Activated CD8-positive, alpha-beta T cell treated with anti-CD3 and anti-CD28 coated beads for 36 hours (primary cell): ENCODE measurements at places on chromosomes 13 and 19. TPM values are rescaled to one million over a fixed set of nuclear protein-coding genes. Genes with fewer than 3 reads are reported as not detected.
A peak's percentile ranks its signal among the peaks of the same experiment; 100 is the strongest.

- peaks cover 5% of the 10 kb centered on the region for H3K27me3 ChIP-seq
- H3K27ac ChIP-seq, result no peak overlapping the region
- no peak overlapping the region for H3K4me3 ChIP-seq
- no peak for DNase-seq
- H3K36me3 ChIP-seq, result no peaks in the 10 kb centered on the region
- peaks cover 13% of the 10 kb centered on the region for H3K4me1 ChIP-seq
Measured at GRCh38 chr19:50514346-50515167, 844 bp upstream of the ASPDH start.

DNA sequence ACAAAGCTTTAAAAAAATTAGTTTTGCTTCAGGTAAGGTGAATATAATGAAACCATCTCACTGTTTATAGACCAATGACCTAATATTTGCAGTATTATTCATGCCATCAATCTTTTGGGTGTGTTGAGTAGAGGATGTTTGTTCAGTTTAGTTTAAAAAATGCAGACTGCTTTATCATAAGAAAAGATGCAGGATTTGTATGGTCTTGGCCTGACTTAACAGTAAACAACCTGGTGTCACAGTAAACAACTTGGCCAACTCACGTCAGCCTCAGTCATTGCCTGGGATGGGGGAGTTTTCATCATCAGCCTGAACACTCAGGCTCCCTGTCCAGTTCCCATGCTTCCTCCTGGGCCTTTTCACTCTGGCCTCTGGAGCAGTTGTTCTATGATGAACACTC is 55.1 kb downstream of the LMO7 start:
- H3K36me3 ChIP-seq, result no peaks in the 10 kb centered on the region
- H3K4me1 ChIP-seq, result peaks cover 4% of the 10 kb centered on the region
- H3K27me3 ChIP-seq, result no peaks in the 10 kb centered on the region
- no peak for DNase-seq
- H3K27ac ChIP-seq, result no peak overlapping the region

DNA sequence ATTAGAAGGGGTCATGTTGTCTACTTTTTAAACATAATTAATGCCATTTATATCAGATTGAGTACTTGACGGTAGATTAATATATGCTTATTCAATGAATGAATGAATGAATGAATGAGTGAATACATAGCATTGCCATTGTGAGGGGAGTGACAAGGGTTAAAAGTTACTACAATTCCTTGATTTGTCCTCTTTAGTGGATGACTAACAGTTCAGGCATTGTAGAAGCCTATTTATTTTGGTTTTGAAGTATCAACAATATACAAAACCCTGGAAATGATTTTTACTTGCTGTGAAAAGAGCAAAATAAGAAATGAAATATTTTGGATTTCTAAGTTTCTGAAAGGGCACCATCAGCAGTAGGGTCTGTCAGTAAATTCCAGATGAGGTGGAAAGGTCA is 122.7 kb downstream of the CYSLTR2 start:
- H3K4me3 ChIP-seq, result no peak overlapping the region
- H3K36me3 ChIP-seq, result no peaks in the 10 kb centered on the region
- no peak overlapping the region for H3K27ac ChIP-seq
- no peaks in the 10 kb centered on the region for H3K4me1 ChIP-seq
- DNase-seq, result no peak

DNA sequence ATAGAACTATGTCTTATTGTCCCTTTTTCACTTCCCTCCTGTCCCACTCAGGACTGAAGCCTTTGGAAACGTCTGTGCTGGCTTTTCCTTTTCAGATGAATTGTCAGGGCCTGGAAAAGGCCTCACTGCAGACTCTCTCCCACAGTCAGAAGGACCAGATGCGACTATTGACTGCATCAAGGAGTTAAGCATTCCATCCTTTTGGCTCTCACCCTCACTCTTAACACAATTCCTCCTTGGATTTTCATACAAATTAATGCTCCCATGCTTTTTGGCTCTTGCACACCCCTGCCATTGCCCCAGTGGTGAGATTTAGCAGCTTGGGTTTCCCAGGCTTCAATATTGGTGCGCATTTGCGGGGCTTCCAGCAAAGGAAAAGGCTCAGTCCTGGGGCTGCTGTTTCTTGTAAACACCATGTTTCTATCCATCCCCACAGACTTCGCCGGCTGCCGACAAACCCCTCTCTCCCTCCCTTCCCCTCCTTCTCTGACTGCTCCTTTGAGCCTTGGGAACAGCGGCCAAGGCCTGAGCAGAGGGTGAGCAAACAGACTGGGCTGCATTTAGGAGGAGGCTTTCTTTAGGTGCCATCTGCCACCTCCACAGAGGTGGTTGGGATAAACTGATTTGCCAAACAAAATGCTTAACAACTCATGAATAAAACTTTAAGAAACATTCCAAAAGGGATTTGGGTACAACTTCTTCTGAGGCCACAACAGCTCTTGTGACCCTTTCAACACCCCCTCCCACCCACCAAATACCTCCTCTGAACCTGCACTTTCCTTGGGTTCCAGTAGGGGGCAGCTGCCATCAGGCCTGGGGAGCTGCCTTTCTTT is 48.6 kb upstream of the PCDH8 start:
- H3K4me1 ChIP-seq, result no peaks in the 10 kb centered on the region
- peak; percentile 22 for DNase-seq
- H3K27me3 ChIP-seq, result no peaks in the 10 kb centered on the region

DNA sequence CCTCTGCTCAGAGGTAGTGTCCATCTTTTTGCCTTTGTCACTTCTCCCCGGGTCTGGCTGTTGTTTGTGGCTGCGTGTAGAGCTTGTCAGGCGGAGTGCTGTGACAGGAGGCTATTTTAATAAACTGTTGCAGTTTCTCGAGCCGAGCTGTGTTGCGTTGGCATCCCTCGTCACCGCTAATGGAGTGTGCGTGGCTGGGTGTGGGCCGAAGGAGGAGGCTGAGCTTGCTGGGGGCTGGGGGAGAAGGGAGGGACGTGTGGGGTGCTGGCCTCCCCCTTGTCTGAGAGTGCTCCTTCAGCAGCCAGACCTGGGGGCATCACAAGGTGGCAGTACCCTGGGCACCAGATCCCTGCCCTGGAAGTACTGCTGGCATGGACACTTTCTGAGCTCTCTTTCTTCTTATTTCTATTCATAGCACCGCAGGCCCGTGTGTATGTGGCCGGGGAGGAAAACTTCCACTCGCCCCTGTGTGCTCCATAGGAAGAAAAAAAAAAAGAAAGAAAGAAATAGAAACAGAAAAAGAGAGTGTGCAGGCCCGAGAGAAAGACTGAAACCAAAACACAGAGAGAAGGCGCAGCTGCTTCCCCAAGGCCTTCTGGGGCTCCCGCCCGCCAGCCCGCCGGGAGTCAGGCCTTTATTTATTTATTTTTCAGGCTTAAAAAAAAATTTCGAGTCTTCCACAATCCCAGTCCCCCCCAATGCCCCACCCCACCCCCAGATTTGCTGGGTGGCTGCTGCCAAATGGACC is 27.0 kb downstream of the NFIX start:
- no peak overlapping the region for H3K4me3 ChIP-seq
- DNase-seq, result no peak
- H3K27me3 ChIP-seq, result peaks cover 26% of the 10 kb centered on the region
- peaks cover 4% of the 10 kb centered on the region for H3K36me3 ChIP-seq

DNA sequence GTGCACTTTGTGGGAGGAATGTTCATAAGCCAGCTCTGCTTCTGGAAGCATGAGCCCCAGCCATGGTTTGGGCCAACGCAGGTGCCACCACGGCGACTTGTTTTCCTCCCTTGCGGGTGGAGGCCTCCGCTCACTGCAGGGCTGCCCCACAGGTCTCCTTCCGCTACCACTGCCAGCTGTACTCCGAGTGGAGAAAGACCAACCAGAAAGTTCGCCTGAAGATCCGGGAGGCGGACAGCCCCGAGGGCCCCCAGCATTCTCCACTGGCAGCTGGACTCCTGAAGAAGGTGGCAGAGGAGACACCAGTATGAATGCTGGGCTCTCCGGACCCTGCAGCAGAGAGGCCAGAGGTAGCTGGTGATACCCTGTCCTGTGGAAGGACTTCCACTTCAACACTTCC is 6.5 kb upstream of the HNRNPM start:
- no peaks in the 10 kb centered on the region for H3K36me3 ChIP-seq
- H3K4me3 ChIP-seq, result no peak overlapping the region
- no peak for DNase-seq
- H3K27ac ChIP-seq, result no peak overlapping the region
- H3K27me3 ChIP-seq, result no peaks in the 10 kb centered on the region

DNA sequence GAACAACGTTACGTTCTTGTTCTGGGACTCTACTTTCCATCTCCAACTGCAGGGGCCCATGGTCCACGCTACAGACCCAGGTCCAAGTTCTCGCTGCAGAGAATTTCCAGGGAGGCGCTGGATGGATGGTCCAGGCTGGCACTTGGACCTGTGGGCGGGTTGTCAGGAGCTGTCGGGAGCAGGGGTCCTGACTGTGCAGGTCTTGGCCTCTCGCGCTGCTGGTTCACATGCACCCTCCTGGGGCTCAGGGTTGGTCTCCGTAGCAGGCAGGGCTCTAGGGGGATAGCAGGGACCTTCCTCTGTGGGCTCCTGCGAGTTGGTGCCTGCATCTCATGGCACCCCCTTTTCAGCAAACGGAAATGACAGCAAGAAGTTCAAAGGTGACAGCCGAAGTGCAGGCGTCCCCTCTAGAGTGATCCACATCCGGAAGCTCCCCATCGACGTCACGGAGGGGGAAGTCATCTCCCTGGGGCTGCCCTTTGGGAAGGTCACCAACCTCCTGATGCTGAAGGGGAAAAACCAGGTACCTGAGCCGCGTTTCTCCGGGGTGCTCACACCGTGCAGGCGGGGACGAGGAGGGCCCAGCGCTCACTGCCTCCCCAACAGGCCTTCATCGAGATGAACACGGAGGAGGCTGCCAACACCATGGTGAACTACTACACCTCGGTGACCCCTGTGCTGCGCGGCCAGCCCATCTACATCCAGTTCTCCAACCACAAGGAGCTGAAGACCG is 6.6 kb downstream of the PTBP1 start:
- H3K27ac ChIP-seq, result peak overlapping the region; percentile 59
- DNase-seq, result no peak
- no peaks in the 10 kb centered on the region for H3K27me3 ChIP-seq
- H3K36me3 ChIP-seq, result peaks cover 72% of the 10 kb centered on the region
- H3K4me3 ChIP-seq, result no peak overlapping the region
- H3K4me1 ChIP-seq, result peaks cover 46% of the 10 kb centered on the region

Gene ANGPTL4
- total RNA-seq, result 26.8 TPM

Gene BST2
- 98.4 TPM for total RNA-seq

Gene RETN
- total RNA-seq, result not detected

Gene LGALS7B
- total RNA-seq, result not detected

Gene RGL3
- not detected for total RNA-seq
